Anterior cingulate cortex (tissue), 58 donors: ENCODE measurements at places on chromosomes 1 and 21.

- DNase-seq, result no peak
Measured at GRCh38 chr1:236336084-236336483, 54.3 kb upstream of the ERO1B start.

DNA sequence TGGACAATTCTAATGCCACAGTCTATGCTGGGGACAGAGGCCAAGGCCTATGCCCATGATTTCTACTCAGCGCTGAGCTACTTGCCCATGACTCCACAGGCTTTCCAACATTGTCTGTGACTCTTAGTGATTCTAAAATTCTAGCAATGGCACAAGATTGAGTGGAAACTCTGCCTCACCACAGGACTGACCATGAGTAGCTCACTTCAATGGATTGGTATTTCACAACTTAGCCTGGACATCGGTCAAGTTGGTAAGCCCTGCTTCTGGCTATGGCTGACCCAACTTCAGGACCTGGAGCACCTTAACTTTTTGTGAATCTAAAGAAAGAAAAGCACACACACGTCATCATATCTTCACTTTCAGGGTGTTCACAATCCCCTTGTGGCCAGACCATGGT lies 255.1 kb downstream of the SDCCAG8 start:
- DNase-seq, result no peak

- no peak for DNase-seq
Measured at GRCh38 chr1:217539510-217539909, 91.4 kb downstream of the GPATCH2 start.

- DNase-seq, result no peak
Measured at GRCh38 chr21:36549470-36549869, 69.5 kb upstream of the CLDN14 start.

DNA sequence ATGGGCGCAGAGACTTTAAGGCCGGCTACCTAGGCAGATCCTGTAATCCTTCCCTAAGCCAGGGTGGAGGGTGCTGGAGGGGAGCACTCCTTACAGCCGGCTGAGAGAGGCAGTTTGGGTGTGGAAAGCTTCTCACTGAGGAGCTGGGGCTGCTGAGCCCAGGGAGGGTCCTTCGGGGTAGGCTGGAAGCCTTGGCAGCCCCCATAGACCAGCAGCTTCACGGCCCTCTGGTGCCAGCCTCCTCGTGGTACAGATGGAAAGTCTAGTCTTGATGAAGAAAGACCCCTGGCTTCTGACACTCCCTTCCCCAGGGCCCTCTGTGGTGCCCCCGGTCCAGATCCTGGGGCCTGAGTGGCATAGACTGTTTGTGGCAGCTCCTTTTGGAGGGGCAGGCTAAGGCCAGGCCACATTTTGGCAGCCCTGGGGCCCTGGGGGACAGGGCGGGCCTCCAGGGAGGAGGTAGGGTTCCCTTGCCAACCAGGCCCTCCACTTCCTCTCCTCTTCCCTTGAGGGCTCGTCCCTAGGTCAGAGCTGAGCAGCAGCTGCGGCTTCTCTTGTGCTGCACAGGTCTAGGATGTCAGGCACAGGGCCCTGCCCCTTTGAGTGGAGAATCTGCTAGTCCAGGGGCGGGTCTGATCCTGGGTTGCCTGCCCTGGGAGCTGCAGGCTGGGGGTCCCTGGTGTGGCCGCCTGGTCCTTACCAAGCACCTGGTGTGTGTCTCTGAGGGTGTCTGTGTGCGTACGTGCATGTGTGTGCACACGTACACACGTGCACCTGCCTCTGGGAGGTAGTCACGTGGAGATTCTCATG lies 4.8 kb downstream of the AMPD2 start:
- no peak for DNase-seq

GRCh38 chr1:18557621-18558465 lies 72.8 kb upstream of the PAX7 start:
- DNase-seq, result peak; percentile 66

DNA sequence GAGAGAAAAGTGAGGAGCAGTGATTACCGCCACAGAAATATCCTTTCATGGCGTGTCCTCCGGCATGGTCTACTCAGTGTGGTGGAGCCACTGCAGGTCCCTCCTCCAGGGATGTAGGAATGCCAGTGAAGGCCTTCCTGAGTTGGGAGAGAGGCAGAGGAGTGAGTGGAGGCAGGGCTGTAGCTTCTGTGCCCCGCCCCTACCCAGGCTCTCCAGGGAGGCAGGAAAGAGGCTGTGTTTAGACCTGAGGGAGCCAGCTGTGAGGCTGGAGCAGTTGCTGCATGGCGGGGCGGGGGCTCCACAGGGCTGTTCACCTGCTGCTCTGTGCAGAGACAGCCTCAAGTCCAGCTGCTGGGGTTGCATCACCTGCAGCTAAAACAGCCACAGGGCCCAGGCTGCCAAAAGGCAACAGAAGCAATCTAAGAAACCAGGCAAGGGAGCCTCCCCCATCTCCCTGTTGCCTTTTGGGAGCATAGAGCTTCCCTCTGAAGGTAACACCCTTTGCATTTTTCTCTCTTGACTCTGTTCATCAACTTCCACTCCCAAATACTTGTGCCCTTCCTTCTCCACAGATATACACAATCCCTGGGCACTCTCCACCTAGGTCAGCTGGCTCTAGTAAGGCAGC lies 801 bp upstream of the ANXA9 start:
- DNase-seq, result no peak

GRCh38 chr1:24161270-24161669 lies 18.3 kb upstream of the IL22RA1 start:
- DNase-seq, result no peak

GRCh38 chr1:20837554-20838192 lies 50.6 kb upstream of the HP1BP3 start:
- DNase-seq, result no peak
